ENCODE measurements at places on chromosomes 2 and 18. TPM values are rescaled to one million over a fixed set of nuclear protein-coding genes. Genes with fewer than 3 reads are reported as not detected.

The INHA gene
- 391 TPM for total RNA-seq

The ALKAL2 gene
- 2.6 TPM for total RNA-seq

The C2orf81 gene
- total RNA-seq: 6.1 TPM

The SCYGR4 gene
- total RNA-seq: not detected

The DGKD gene
- 21.5 TPM for total RNA-seq

The STARD7 gene
- total RNA-seq: 141 TPM

The ANKRD30BL gene
- not detected for total RNA-seq

The HAAO gene
- total RNA-seq: 10.3 TPM

The CD207 gene
- 0.23 TPM for total RNA-seq

The TUBA3E gene
- total RNA-seq: 32.6 TPM

The RAB17 gene
- total RNA-seq: 12.6 TPM

The MPP4 gene
- not detected for total RNA-seq

The AQP12A gene
- not detected for total RNA-seq

The KLHL29 gene
- 23.3 TPM for total RNA-seq

The RNF152 gene
- total RNA-seq: 15.5 TPM

The CRYGD gene
- total RNA-seq: not detected

The DLGAP1 gene
- total RNA-seq: 42.2 TPM

The TLX2 gene
- total RNA-seq: 0.97 TPM

- DNase-seq: no peak
These were observed 300.2 kb downstream of the LPIN1 start for GRCh38 chr2:12046641-12047040.

DNA sequence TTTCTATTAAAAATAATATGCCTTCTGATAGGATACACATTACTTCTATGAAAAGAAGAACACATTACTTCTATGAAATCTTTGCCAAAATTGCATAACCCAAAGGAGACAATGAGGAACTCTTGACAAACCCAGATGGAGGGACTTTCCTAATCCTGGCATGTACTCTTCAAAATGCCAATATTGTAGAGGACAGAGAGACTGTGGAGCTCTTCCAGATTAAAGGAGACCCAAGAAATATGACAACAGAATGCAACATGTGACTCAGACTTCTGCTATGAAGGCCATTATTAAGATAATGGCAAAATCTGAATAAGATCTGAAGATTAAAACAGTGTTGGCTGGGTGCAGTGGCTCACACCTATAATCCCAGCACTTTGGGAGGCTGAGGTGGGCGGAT, 22.2 kb downstream of the SOWAHC start:
- no peak for DNase-seq

DNA sequence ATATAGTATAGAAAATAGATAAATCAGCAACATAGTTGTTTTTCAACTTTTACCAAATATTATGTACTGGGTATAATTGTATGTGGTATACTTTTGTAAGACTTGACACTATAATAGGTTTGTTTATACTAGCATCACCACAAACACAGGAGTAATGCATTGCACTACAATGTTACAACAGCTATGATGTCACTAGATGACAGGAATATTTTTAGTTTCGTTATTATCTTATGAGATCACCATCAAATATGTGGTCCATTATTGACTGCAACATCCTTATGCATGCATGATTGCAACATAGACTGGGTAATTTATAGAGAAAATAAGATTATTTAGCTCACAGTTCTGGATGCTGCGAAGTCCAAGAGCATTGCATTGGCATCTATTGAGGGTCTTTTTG, 678.4 kb upstream of the ZNF804A start:
- no peak for DNase-seq

GRCh38 chr2:157735532-157735931, 106.9 kb upstream of the ACVR1C start:
- DNase-seq: no peak

GRCh38 chr2:50290718-50291117, 741.2 kb downstream of the NRXN1 start:
- no peak for DNase-seq

DNA sequence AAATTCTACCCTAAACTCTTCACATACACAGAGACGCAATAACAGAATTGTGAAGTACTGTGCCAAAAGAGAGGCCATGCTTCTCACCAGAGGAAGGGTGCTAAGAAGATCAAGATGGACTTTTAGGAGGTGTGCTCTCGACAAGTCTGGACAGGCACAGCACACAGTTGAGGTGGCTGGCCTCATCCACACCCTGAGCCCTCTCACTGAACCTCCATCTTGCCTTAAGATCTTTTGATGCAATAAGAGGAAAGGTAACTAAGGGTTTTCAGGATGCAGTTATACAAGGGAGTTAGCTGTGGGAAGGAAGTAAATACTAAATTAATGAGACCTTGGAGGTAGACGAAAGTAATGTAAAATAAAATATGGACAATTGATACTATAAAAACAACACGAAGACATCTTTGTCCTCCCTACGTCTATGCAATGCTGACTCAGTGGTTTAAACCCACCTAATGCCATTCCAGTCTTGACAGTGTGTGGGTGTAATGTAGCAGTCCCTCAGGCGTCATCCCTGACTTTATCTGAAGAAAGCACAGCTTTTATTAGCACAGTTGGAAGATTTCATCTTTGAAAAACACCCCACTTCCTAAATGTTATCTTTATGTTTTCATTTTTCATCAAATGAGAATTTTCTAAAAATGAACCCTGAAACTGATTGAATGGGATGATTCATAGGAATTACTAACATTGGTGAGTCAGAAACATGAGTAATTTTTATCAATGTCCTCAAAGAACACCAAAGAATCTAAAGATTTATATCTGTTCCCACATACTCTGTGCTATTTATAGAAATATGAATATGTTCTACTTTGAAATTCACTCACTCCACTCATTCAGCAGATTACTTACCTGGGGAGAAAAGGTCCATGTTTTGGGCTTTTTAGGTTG, 34.0 kb upstream of the MALL start:
- no peak for DNase-seq

- DNase-seq: no peak
These were observed 111.2 kb upstream of the AGAP1 start for GRCh38 chr2:235382601-235383000.

- no peak for DNase-seq
These were observed 42.4 kb downstream of the ITGB1BP1 start for GRCh38 chr2:9380702-9381628.

GRCh38 chr18:23106575-23106974, 28.7 kb upstream of the CABLES1 start:
- DNase-seq: peak; percentile 17

- no peak for DNase-seq
These were observed 277.4 kb downstream of the SETBP1 start for GRCh38 chr18:44958040-44958439.

GRCh38 chr2:121866789-121867188, 111.3 kb downstream of the TSN start:
- DNase-seq: no peak

DNA sequence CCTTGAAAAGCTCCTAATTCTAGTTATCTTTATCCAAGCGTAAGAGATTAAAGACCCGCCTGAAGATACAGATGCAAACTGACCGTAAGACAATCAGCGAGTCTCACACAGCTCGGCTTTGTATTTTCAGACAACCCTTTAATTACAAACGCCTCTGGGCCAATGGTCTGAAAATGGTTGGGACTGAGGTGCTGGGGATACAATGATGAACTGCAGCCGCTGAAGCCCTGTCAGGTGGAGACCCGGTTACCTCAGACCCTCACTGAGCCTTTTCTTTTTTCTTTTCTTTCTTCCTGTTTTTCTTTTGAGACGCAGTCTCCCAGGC, 715 bp upstream of the CFAP36 start:
- no peak for DNase-seq

DNA sequence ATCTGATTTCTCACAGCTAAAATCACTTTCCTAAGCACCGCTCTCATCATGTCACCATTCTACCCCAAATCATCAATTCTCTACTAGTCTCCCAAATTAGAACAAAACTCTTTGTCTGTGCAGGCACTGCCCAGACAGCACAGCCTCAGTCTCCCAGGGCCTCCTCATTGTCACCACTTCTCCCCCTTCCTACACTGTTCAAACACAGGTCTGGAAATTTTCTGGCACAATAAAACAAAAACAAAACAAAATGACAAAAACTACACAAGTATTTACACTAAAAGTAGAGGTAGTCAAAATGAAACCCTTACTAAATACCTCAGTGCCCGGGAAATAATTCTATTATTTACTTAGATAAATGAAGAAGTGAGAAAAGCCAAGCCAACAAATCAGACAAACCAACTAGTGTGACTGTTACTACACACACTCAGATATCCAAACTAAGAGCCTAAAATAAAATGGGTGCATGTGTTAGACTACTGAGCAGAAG, 156.2 kb upstream of the DNMT3A start:
- DNase-seq: no peak

DNA sequence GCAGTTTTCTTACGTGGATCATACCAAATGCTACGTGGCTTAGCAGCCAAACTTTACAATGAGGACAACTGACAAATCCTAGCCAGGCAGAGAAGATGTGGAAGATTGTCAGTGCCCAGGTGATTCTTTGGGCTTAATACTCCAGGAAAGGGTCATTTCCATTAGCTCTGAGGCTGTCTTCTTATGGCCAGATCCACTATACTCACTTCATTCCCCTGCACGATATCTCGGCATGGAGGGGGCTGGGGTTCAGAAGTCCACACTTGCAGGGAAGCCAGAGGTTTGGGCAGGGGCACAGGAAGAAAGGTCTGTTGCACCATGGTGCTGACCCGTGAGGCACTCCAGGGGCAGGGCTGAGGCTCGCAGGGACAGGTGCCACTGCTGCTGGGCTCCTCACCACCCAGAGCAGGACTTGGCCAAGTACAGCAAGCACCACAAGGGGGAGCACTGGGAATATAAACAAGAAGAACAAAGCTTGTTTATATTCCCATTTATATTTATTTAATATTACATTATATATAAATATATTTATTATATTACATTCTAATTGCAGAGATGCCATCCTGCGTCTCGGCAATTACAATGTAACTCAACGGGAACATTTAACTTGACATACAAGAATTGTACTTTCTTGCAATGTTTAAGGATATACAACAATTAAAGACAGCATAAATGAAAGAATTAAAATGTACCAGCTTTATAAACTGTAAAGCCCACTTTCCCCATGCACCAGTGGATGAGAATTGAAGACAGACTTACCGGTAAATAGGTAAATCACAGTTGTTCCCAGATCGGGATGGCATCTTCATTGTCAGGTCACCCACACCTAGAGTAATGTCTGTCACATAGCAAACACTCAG, 27.2 kb downstream of the CLUL1 start:
- DNase-seq: peak; percentile 66

DNA sequence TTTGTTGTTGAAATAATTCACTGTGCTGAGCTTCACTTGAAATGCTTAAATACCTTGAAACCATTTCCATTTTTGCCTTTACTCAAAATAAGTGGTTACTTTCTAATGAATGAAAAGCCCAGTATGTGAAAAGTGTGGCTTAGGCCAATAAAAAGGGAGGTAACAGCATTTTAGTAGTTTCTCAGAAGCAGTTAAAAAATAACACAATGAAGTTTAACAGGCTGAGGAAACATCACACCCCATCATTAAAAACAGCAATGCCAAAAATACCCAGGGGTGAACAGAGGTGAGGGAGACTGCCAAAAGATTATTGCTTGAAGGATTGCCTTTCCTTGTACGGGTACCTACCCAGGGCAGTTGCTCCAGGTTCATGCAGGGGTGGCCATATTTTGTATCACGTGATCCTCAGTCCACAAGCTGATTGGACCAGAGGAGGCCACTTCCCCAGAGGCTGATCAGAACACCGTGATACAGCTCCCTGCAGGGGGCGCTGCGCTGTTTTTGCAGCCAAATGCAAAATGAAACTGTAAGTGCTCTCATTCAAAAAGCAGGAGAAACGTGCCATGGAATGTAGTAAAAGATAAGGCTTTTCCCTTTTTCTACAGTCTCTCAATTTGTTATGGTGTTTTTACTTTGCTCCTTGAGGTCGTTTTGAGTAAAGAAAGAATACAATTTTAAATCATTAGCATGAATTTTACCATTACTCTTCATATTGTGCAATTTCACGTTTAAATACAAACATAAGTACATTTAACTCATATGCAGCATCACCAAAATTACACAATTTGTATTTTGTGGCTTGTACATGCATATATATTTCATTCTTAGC, 70.2 kb upstream of the SH3BP4 start:
- DNase-seq: peak; percentile 84

GRCh38 chr2:174959787-174960186, 45.4 kb downstream of the CHN1 start:
- no peak for DNase-seq

DNA sequence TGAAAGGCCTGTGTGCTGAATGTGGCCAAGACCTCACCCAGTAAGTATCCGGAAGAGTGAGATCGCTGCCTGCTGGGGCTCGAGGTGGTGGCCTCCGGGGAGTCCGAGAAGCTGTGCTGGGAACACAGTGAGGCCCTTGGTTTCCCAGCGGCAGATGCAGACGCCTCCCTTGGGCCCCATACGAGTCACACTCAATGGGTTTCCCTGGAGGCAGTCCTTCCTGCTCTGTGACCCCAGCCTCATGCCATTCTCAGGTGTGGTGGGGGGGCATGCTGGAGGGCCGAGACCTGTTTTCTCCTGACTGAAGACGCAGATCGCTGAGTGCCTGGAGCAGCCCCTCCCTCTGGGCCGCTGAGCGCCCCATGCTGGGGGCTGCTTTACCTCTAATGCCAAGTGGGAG, 15.7 kb downstream of the CTDP1 start:
- no peak for DNase-seq

DNA sequence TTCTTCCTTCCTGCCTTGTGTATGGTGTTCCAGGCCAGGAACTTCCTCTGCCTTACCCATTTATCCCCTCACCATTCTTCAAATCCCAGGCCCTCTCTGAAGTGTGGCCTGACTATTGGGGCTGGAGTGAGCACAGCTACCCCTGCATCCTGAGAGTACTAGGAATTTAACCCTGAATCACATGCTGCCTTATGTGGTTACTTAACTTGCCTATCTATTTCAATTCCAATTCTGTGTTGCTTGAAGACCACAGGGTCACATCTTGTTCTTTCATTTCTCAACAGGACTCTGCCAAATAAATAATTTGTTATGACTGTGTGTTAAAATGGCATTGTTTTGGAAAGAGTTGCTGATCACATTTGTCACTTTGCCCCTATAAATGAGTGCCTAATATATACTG, 108.6 kb downstream of the CERS6 start:
- no peak for DNase-seq

DNA sequence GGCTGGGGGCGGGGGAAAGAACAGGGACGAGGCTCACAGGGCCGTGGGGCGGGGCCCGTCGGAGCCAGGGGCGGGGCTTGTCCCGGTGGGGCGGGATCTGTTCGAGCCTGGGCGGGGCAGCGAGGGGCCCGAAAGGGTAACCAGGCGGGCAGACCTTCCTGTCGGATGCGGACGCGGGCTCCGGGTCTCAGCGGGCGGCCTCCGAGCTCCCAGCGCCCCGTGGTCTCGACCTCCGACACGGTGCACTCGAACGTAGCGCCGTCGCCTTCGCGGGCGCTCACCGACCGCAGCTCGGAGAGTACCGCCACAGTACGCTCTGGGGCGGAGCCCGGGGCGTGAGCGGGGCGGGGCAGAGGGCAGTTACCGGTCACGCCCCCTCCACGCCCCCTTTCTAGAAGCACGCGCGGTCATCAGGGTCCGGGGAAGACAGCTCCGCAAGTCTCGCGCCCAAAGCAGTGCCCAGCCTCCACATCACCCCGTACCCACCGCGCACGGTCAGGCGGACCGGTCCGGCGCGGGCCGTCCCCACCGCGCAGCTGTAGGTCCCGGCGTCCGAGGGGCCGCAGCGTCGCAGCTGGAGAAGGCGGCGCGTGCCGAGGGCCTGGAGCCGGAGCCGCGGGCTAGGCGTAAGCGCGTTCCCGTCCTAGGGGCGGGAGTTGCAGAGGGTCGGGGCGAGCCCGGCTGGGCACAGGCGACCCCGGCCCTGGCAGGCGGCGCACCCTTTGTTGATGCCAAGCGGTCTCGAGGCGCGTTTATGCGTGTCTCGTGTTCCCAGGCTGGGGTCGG, 8.7 kb downstream of the TMEM198 start:
- peak; percentile 87 for DNase-seq

- no peak for DNase-seq
These were observed 53.1 kb downstream of the CHRNA1 start for GRCh38 chr2:174711206-174711605.
